ENCODE measurements at places on chromosomes 13 and 19.

GRCh38 chr13:94974015-94974951 is 261.9 kb upstream of the SOX21 start:
- no peak for DNase-seq

- no peak for DNase-seq
These were observed 6.1 kb downstream of the SOX21 start for GRCh38 chr13:94706101-94706842.

DNA sequence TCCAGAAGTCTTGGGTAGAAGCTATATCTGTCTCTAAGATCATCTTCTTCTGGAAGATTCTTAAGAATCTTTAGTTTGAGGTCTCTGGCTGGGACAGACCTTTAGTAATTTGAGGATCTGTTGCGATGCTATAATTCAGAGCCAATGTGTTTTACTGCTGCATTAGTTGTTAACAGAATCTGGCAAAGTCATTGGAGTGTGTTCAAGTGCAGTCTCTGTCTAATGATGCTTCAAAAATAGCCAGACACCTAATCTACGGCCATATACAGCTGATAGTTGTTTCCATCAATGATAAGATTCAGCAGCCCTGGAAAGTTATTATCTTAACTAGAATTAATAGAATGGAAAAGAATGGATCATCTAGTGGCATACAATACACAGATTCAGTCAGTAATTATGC is 72.6 kb downstream of the CDK8 start:
- no peak for DNase-seq

DNA sequence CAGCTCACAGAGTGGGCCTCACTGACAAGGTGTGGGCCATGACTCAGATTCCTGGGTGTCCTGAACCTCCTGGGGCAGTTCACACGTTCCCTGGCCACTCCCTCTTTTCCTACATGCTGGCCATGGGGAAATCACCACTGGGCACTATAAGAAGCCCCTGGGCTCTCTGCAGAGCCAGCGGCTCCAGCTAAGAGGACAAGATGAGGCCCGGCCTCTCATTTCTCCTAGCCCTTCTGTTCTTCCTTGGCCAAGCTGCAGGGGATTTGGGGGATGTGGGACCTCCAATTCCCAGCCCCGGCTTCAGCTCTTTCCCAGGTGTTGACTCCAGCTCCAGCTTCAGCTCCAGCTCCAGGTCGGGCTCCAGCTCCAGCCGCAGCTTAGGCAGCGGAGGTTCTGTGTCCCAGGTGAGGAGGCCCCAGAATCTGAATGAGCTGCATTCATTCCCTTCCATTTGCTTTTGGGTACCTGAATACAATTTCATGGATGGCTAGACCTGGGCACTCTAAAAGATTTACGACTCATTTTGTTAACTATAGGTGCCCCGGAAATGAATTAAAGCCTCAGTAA is at the start of gene OLFM4:
Gene OLFM4 (plus strand): TSS at position 177 of the 567 bp plus-strand sequence. CDS start 24 bp downstream, at position 201.
- no peak for DNase-seq

DNA sequence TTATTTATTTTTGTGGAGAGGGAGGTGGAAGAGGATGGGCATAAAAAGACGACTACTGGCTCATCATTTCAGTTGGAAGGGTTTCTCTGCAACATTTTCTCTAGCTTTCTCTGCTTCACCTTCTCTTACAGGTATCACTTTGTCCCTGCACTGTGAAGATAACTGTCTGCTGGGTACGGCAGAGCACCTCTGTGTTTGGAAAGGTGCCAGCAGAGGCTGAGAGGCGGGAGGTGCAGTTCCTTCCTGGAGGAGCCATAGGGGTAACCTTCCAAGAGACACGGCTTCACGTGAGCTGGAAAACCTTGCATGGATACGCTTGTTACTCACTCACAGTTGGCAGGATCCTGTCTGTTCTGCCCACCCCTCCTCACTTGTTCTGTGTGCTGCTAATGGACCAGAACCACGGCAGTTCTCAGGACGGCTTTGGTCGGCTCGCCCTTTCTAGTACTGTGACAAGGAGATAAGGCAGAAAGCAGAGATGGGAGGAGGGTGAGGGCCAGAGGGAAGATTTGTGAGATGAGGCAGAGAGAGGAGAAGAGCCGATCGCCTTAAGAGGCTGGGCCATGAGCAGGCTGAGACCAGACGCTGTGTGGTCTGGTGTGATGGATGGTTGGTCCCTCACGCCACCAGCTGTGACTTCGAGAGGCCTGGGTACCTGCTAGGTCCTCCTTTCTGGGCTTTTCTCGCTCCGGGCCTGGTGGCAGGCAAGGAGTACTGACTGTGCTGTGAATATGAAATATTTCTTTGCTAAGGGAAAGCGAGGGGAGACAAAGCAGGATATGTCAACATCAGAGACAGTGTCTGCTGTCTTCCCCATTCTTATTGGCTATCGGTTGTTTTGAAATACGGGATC is 66.8 kb downstream of the MRPL57 start:
- no peak for DNase-seq

- no peak for DNase-seq
These were observed 22.1 kb downstream of the ACTN4 start for GRCh38 chr19:38669552-38669951.

GRCh38 chr13:92573467-92574057 is 653.0 kb upstream of the GPC6 start:
- no peak for DNase-seq

DNA sequence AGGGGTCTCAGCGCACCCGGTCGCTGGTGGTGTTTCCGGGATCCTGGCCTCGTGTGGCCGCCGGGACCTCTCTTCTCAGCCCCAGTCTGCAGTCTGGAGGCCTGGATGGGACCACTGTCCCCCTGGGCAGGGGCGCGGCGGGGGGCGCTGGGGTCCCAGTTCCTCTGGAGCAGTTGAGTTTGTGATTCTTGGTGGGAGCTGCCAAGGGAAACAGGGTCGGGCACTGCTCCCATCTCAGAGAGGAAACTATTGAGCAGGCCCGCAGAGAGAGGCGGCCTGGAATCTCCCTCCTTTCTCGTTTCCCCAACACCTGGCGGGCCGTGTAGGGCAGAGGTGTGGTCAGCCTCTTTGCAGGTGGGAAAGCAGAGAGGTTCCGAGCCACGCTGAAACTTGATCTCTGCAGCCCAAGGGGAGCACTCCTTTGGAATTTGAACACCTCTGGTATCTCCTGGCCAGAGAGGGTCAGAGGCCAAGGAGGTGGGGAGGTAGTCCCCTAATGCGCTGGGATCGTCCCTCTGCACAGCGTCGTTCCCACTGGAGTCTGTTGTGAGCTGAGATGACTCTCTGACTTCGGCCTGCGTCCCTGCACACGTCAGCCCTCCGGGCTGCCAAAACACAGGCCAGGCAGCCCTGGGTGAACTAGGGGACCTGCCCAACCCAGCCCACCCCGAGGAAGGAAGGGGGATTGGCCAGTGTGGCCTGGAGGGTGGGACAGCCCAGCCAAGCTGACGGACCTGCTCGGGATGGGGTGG is 741 bp downstream of the PLEKHF1 start:
- DNase-seq = no peak

- DNase-seq = no peak
These were observed 126.6 kb upstream of the MCF2L start for GRCh38 chr13:112842343-112842856.

GRCh38 chr13:42720858-42721219 is 60.5 kb upstream of the FAM216B start:
- no peak for DNase-seq
